Activated T-cell treated with anti-CD3 and anti-CD28 coated beads for 24 hours (primary cell): ENCODE measurements at places on chromosomes 13 and 19.
A peak's percentile ranks its signal among the peaks of the same experiment; 100 is the strongest.

DNA sequence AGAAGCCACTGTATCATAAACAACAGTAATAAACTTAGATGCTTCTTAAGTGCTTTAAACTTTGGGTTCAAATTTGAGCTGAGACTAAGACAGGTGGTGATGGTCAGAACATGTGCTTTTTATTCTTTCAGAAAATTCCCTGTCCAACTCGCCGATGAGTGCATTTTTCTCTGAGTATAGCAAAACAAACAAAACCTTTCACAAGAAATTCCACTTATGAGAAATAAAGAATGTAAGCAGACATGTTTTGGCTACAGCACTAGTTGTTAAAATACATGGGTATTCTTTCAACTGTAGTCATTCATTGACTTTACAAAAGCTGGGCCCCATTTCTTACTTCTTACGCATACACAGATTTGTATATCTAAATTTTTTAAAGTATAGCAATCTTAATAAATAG is 125.6 kb downstream of the SPRY2 start:
- DNase-seq: no peak

GRCh38 chr19:6378041-6378440 is 2.3 kb upstream of the PSPN start:
- no peak for DNase-seq

DNA sequence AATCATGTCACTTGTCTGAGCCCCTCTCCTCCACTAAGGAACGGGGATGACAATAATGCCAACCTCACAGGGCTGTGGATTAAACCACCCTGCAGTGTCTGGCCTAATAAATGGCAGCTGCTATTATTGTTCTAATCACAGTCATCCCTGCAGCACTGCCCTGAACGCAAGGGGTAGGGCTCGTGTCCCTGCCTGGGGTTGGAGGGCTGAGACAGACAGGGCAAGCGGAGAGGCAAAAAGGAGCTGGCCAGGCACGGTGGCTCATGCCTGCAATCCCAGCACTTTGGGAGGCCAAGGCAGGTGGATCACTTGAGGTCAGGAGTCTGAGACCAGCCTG is 10.2 kb upstream of the KPTN start:
- DNase-seq: no peak

DNA sequence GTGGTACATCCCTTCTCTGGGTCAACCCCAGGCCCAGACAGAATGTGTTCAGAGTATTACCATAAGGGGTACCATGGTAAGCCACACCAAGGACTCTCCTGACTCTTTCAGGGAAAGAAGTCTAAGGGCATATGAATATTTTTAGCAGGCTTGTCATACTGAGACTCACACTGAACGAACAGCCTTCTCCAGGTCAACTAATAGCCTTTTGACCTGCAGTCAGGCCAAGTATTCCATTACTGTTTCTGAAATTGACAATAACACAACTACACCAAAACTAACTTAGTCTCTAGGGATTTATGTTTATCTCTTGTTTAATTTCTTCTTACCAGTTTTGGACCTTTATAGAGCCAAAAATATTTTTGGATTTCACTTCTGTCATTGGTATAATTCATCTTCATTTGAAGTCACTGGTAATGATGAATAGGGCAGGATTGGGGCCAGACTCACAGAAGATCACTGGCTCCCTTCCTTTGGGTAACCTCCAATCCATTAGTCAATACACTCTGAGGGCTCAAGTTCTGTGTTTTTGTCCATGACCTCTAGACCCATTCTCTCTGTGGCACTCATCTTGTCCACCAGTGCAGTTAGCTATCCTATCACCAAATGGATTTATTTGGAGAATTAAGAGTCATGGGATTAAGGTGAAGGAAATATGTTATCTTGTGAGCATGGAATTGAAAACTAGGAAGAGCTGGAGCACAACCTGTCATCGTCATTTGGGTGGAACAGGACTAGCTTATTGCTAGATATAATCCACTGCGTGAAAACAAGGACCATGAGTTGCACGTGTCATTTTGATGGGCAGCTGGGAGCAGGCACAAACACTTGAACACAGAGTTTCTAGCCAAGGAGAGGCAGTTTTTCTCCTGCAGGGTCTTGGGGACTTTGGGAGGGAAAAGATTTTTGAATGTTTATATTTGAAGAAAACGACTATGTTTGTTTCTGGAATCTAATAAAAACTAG is 313.3 kb downstream of the DCLK1 start:
- DNase-seq: no peak

GRCh38 chr19:5425260-5425659 is 30.0 kb upstream of the ZNRF4 start:
- DNase-seq: no peak

DNA sequence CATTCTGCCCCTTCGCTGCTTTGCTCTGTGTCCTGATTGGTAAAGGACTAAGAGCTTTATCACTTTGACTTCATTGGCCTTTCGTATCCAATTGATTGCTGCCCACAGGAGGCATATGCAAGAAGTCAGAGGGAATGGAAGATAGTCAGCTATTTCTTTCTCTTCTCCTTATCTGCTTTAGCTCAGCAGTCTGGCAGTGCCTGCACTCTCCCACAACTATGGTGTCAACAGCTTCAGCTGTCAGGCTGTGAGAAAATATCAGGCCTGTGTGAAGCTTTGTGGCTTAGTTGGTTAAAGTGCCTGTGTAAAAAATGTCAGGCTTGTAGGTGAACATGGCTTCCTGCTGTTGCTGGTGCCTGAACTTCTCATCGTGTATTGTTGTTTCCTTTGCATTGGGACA is 243.0 kb downstream of the PCDH17 start:
- DNase-seq: no peak

GRCh38 chr19:19649580-19649995 is 6.1 kb upstream of the GMIP start:
- no peak for DNase-seq

DNA sequence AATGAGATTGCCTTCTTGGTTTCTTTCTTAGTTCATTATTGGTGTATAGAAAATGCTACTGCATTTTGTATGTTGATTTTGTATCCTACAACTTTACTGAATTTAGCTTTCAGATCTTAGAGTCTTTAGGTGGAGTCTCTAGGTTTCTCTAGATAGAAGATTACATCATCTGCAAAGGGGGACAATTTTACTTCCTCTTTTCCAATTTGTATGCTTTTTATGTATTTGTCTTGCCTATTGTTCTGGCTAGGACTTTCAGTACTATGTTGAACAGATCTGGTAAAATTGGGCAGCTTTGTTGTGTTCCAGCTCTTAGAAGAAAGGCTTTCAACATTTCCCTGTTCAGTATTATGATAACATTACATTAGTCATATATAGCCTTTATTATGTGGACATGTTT is 101.0 kb upstream of the SPRY2 start:
- no peak for DNase-seq

- no peak for DNase-seq
Observed at GRCh38 chr19:49881186-49881585, 3.7 kb downstream of the TBC1D17 start.

DNA sequence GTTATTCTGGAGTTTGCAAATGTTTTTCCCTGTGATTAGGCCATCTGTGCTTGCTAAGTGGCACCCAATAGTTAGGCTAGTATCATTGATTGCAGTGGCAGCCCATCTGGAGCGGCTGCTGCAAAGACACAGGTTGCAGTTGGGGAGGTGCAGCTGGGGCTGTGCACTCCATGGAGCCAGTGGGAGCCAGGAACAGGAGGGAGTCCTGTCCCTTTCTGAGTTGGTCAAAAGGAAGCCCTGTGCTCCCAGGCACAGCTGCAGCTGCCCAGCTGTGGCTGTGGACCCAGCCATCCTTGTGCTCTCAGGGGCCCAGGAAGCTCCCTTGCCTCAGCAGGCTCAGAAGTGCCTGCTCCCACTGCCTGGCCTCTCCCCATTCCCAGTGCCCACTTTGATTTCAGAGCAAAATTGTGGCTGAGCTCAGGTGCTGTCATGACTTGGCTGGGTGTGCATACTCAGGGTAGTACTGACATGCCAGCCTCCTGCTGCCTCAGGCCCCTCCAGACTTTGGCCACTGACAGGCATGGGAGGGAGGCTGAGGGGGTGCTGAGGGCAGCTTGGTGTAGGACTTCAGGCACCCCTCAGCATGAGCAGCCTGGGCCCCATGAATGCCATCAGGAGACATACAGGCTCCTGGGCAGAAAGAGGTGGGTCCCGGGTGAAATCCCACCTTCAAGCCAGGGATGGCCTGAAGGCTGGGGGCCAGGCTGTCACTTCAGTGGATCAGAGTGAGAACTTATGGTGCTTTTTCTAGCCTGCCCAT is 270.6 kb downstream of the PCDH20 start:
- no peak for DNase-seq

DNA sequence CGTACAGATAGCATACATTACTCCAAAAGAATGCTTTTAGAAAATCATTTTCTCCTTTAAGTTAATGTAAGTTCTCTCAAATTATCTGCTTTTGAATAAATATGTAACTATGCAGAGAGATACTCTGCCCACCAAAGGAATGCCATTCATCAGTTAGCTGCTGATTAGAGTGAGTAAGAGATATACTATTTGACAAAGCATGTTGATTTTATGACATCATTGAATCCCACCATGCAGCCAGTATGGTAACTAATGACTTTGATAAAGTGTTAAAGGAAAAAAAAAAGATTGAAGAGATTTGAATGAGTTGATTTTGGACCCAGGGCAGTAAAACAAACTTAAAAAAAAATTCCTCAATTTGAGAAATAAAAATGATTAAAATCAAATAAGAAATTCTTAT is 521.5 kb downstream of the SLITRK6 start:
- no peak for DNase-seq

DNA sequence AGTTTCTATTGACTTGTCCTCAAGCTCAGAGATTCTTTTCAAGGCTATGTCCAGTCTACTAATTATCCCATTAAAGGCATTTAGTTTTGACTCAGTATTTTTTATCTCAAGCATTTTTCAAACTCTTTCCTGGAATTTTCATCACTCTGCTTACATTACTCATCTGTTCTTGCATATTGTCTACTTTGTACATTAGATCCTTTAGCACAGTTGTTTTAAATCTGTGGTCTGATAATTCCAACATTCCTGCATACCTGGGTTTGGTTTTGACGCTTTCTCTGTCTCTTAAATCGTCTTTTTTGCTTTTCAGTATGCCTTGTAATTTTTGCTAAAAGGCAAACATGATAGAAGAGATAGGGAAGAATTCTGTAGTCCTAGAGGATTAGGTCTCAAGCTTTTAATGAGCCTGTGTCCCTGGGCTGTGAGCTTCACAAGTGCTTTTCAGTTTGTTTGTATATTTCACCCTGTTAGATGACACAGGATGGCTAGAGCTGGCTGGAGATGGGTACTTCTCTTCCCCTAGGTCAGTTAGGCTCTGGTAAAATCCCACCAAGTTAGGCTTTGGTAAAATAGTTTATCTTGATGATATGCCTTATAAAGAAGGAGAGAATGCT is 46.1 kb upstream of the GPC6 start:
- DNase-seq: no peak

DNA sequence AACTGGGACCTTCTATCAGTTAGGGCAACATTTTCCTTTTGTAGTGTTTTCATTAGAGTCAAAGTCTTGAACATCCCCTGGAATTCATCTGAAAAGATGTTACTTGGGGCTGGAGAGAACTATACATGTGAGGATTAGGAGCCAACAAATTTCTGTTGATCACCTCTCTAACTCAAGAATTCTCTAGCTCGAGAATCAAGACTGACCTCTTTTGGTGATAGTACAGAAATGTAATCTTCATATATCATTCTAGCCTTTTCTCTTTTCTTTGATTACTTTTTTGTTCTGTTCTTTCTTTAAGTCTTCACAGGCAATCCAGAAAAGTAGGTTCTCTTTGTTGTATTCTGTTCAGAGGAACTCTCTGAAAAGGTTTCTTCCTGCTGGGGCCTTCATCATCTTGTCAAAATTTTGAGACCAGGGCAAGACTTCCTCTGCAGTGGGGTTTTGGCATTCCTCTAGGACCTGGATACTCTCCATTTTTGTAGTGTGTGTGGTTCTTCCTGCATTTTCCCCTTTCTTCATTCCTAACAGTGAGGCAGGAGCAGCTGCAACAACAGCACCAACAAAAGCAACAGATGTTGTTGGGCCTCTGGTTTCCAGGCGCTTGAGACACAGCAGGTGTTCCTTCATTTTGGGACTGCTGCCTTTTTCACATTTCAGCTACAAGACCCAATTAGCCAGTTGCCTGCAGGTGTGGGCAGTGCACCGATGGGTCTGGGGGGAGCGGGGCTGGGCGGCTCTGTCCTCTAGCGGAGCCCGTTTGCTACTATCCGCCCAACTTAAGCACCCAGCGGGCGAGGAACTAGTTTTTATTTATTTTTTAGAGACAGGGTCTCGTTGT is 26.2 kb downstream of the ELF1 start:
- DNase-seq: no peak

- DNase-seq: no peak
Observed at GRCh38 chr13:51534041-51534817, 50.0 kb upstream of the WDFY2 start.

DNA sequence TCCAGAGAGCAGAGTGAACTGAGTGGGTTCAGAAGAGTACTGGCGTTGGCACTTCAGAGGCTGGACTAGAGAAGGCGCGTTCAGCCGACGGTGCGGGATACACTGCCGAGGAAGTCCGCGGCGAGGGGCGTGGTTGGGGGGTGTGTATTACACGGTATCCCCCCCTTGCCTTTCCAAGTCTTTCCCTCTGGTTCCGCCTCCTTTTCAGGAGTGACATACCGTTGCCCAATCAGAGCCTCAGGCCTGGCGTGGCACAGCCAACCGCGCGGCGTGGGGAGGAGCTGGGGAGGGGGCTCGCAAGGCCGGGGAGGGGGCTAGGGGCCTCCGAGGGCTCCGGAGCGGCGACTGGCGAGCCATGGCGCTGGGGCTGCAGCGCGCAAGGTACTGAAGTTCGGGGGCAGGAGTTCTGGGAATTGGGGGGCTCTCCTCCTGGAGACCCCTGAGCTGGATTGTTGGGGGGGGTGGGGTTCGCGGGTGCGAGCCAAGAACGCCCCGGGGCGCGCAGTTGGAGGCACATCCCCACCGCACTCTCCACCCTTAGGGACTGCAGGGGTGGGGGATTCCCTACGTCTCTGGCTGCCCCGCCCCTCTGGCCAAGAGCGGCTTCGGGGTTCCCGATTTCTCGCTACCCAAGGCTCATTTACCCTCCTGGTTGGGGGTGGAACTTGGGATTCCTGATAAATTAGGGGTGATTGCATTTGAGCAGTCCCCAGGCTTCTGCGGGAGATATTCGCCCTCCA is at the start of gene HIF3A:
Gene HIF3A (plus strand): TSS at position 321 of the 740 bp plus-strand sequence. CDS start 35 bp downstream, at position 356.
- DNase-seq: no peak

- DNase-seq: no peak
Observed at GRCh38 chr19:35782589-35782988, 7.2 kb downstream of the ARHGAP33 start.

- peak; percentile 84 for DNase-seq
Observed at GRCh38 chr19:35154525-35155406, at the start of gene FXYD5. TSS of gene FXYD5 (plus strand) at chr19:35154735. CDS start at chr19:35155551, 816 bp downstream.
